Activated CD4-positive, alpha-beta T cell treated with anti-CD3 and anti-CD28 coated beads, Interleukin-2, Interleukin-4, amounts not matched to agents 100 ng/mL and 50 ng/mL, durations not matched to agents 16 hours and 8 hours (primary cell): ENCODE measurements at places on chromosomes 5 and 9.

- no peak for DNase-seq
These were observed 113.3 kb downstream of the SNX18 start for GRCh38 chr5:54630738-54631359.

GRCh38 chr5:139747583-139748504 lies 47.8 kb upstream of the PSD2 start:
- no peak for DNase-seq

DNA sequence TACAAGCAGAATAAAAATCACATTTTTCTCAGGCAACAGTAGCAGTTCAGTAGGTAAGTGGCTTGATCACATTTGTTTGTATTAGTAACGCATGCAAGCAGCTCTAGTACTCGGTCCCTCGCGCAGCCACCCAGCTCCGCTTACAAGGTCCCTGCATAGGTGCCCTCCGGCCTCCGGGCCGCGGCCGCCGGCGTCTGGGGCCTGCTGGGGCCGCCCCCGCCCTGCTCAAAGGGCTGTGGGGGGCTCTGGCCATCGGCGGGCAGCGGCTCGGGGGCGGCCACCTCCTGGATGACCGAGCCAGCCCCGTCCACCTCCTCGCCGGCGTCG lies 50.2 kb upstream of the UBAC1 start:
- DNase-seq, result no peak

GRCh38 chr5:157900644-157901043 lies 41.7 kb upstream of the CLINT1 start:
- DNase-seq, result no peak

- DNase-seq, result no peak
These were observed 409.7 kb downstream of the IRX1 start for GRCh38 chr5:4005335-4005734.

DNA sequence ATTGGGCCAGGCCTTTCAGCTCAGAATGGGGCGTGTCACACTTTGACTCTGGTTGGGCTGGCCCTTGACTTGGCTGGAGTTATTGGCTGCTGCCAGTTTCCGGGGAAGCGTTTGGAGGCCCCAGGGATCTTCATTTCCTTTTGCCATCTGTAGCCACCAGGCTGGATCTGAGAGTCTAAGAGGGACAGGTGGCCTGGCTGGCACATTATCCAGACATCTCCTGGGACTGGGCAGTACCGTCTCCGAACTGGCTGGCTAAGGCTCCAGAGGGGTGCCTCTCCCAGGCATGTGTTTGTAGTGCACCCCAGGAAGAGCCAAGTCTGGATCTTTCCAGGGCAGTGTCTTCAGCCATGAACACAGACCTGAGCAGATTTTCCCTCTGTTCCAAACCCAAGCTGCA lies 9.7 kb upstream of the JADE2 start:
- no peak for DNase-seq

DNA sequence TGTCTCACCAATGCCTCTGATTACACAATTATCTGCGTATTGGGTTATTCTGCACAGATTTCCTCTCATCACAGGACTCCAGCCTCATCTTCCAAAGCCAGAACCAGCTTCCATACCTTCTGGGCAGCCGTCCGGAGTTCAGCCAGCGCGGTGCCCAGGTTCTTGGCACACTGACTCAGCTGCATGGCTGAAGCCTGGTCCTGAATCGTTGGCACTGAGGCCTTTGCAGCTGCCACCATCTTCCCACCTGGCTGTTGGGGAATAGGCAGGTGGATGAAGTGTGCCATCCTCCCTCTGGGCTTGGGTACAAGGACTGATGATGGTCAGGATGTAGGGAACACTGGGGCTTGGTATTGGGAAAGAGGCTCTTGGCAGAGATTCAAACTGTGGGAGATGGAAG lies 17.9 kb downstream of the TLN1 start:
- no peak for DNase-seq

DNA sequence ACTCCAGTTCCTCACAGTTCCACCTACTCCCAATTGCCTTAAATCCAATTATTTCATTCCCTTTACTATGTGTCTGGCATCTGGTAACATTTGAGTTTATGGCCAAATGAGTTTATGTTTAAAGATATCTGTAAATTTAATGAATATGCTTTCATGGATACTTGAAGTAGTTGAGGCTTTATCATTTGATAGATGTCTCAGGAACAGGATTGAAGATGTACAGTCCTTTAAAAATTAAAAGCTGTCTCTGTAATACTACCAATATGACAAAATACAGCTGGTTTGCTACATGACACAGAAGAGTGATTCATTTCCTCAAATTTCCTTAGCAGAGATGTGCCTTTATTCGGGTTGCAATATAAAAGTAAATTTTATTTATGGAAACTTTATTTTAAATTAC lies 2326.0 kb upstream of the ACO1 start:
- DNase-seq, result no peak

GRCh38 chr5:181036816-181037364 lies 3.2 kb upstream of the BTNL9 start:
- DNase-seq, result no peak
